ENCODE measurements at places on chromosomes 16 and 17.

DNA sequence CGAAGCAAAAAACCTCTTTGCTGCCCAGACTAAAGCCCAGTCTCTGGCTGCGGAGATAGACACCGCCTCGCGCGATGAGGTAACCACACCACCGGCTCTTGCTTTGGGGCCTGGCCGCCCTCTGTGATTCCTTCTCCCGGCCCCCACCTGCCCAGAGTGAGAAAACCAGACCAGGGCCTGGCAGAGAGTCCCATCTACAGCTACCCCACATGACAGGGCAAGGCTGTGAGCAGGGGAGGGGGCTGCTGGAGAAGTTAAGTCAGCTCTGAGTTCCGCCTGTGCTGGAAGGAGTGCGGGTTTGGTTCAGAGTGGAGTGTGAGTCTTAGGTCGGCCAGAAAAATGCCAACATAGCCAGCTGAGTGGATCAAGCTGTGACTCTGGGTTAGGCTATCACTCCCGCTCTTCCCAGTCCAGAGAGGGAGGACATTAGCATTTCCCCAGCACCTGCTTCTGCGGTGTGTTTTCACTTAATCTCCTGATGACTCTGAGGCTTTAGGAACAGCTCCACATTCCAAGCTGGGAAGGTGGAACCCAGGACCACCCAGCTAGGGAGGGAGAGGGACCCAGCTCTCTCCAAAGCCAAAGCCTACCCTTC lies 139.0 kb downstream of the RAB11FIP4 start:
- no peak for DNase-seq

GRCh38 chr17:50447870-50448595 lies 20.6 kb downstream of the CHAD start:
- DNase-seq: no peak

DNA sequence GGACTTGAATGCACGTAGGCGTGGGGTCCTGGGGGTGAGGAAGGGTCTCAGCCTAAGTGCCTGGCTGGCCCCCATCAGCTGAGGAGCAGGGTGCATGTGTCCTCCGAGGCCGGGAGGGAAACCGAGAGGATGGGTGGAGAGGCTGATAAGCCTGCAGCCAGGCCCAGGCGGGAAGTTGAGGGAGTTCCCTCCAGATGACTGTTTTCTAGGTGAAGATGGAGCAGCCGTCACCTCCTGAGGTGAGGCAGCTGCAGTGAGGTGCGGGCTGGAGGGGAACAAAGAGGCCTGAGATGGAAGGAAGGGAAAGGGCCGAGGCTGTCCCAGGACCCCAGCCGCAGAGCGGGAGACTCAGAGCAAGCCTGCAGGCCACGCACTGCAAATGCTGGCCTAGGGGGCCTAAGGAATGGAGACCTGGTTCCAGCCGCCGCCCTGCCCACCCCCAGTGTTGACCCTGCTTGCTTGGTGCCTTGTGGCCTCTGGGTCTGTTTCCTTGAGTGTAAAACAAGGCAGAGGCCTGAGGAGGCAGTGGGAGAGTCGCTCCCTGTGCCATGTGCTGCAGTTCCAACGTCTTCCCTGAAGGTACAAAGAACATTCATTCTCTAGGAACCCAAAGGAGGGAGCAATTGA lies 3.0 kb downstream of the PECAM1 start:
- no peak for DNase-seq

GRCh38 chr16:14300705-14301168 lies 229.6 kb downstream of the MRTFB start:
- DNase-seq: peak; percentile 92

DNA sequence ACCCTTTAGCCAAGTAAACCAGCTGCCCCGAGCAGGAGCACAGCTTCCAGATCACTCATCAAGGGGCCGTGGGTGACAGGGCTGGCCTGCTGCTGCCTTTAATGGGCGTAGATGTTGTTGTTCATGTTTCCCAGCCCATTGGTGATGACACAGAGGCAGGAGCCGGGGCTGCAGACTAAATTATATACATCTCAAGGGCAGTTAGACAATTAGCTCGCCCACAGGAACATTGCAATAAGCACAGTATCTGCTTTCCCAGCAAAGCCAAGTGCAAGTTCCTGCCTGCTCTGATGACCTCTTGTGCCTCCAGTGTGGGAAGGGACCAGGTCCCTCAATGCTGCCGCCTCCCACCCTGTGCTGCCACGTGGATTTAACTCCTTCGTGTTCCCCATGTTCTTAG lies 485.8 kb downstream of the MAF start:
- DNase-seq: no peak

DNA sequence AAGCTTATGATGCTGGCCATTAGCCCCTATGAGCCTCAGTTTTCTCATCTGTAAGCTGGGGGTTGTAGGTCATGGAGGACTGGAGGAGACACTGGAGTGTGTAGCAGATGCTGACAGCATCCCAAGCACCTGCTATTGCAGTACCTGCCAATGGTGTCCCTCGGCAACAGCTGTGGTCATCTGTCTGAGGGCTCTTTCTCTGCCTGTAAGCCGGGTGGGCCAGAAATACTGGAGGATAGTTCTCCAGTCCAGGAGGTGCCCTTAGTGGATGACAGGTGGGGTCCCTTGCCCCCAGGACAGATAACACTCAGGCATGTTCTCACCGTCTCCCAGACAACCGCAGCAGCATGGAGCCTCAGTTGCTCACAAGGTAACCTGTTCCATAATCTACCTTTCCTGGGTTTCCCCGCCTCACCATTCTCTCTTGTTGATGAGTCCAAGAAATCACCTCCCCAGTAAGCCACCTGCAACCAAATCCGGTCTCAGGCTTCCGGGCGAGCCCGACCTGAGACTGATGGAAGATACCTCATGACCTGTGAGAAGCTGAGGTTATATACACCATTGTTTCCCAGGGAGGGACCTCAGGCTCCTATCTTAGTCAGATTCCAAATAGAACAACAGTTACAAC lies 23.8 kb downstream of the NLRP1 start:
- DNase-seq: no peak

- peak; percentile 85 for DNase-seq
Observed at GRCh38 chr17:60372790-60373483, 19.0 kb downstream of the USP32 start.

DNA sequence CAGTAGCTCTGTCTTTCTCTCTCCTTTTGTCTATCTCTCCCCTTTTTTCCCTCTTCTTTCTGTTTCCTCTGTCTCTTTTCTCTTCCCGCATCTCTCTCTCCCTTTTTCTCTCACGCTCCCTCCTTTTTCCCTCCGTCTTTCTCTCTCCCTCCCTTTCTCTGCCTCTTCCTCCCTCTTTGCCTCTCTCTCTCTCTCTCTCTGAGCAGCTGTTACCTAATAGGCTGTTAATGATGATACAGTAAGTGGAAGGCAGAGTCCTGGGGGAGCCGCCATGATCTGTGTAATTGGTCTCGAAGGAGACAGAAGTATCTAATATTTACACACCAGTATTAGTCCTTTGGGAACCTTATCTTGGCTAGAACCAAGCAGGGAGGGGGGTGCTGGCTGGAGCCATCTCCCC lies 136.1 kb upstream of the CIBAR2 start:
- DNase-seq: no peak

DNA sequence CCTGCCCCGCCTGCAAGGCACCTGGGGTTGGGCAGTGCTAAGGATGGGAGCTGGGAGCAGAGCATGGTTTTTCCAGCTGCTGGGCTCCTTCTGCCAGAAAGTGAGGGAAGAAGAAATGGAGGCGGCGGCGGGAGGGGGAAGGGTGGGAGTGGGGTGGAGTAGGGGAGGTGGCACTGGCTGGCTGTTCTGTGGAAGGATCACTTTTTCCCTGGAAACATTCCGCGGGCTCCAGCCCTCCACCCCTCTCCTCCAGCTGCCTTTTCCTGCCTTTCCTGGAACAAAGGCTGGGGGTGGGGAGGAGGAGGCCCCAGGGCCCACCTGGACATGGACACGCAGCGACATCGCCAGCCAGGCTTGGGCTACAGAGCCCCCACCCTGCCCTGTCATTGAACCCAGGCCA lies 41.1 kb downstream of the CFAP20 start:
- DNase-seq: no peak

DNA sequence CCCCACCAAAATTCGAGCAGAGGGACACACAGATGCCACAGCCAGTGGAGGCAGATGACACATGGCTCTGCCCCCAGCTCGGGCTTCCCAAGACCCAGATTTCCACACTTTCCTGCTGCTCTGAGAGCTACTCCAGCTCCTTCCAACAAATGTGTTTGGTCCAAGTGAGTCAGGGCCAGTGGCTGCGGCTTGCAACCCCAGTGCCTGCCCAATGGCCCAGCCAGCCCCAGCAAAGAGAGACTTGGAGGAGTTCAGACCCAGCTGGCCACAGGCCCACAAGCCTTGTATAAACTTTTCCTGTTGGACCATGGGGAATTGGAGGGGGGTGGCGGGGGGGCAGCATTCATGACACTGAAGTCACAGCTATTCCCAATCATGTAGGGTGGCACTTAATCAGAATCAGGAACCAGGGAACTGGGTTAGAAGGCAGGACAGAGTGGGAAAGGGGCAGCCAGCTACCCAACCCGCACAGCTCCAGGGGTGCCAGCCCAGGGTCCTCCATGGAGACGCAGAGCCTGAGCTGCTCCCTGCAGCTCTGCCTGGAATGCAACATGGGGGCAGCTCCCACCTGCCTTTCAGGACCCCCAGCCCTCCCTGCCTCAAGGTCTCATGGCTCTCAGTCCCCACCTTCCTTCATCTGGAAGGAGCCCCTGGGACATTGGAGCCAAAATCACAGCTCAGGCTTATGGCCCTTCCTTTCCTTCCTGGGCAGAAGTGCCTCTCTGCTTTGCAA lies 17.5 kb upstream of the C16orf78 start:
- DNase-seq: no peak

GRCh38 chr17:45666046-45666600 lies 118.0 kb upstream of the CRHR1 start:
- DNase-seq: no peak

GRCh38 chr17:80892019-80892855 lies 99.4 kb upstream of the CHMP6 start:
- DNase-seq: peak; percentile 98

- DNase-seq: no peak
Observed at GRCh38 chr17:74888469-74888868, 5.0 kb downstream of the FADS6 start.

DNA sequence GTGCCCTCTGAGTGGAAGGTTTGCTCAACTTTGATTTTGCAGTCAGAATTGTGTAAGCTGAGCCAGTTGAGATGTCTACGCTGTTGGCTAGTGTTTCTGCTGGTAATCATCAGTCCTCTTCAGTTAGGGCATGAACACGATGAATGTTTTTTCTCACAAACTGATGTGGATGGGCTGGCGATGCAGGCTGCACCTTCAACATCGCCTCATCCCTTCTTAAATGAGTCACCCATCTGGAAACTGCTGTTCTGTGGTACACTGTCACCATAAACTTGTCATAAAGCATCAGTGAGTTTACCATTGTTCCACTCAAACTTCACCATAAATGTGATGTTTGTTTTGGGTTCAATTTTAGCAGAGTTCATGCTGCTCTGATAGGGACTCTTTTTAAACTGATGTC lies 8.4 kb downstream of the C16orf95 start:
- no peak for DNase-seq

GRCh38 chr17:50903604-50904517 lies 37.7 kb upstream of the TOB1 start:
- peak; percentile 53 for DNase-seq

DNA sequence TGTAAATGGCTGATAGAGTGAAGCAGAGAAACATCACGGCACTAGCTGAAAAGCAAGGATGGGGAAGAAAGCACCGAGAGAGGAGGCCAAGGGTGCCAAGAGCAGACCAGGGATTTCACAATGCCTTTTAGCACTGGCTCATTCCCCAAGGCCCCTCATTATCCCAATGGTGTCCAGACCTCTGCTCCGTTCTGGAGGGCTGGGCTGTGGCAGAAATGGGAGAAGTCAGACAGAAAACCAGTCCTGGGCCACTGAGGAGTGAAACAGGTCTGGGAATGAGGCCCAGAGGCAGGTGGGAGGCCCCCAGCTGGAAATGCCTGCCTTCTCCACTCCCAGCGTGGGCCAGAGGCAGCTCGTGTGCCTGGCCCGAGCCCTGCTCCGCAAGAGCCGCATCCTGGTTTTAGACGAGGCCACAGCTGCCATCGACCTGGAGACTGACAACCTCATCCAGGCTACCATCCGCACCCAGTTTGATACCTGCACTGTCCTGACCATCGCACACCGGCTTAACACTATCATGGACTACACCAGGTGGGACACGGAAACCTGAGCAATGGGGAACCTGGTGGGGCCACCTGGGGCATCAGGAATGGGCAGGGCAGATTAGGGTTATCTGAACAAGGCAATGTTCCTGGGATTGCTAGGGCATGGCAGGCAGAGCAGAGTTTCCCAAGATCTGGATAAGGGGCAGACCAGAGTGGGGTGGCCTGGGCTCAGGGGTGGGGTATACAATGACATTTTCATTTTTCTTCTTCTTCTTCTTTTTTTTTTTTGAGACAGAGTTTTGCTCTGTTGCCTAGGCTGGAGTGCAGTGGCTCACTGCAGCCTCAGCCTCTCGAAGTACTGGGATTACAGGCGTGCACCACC lies 20.3 kb downstream of the ANKRD40 start:
- peak; percentile 30 for DNase-seq

GRCh38 chr16:336269-336668 lies 16.3 kb downstream of the AXIN1 start:
- no peak for DNase-seq

GRCh38 chr17:82015311-82015971 lies 7.2 kb downstream of the CENPX start:
- no peak for DNase-seq

DNA sequence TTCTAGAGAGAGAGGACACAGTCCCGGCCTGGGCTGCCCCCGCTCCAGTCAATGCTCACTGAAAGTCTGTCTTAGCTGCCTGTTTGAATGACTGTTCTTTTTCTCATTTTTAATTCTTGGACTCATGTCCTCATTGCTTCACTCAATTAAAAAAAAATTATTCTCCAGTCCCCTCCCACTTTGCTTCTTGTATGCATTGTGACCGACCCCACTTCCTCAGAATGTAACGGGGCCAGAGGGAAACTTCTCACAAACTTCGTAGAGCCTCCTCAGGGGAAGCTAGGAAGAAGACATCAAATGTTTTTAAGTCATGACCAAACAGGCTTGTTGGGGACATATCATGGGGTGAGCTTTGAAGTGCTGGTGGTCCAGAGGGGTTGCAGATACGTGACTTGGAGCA lies 113.2 kb downstream of the CCDC182 start:
- no peak for DNase-seq

- DNase-seq: no peak
Observed at GRCh38 chr17:42849031-42849430, 2.0 kb upstream of the AOC3 start.

DNA sequence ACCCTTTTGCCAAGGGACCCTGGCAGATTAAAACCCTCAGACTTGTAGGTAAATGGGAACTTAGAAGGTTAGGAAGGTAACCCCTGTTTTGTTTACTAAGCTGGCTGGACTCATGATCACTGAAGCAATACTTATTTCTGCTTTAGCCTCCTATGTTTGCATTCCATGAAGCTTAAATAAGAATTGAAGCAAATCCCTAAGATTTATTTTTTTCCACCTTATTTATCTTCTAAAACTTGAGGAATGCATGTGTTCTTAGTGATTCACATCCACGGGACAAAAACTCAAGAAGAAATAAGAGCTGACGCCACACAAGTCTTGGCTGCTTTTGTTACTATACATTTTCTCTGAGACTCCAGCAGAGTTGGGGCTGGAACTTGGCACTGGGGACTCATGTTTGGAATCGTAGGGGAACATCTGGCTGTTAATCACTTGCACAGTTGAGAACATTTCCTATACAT lies 35.5 kb downstream of the CLUAP1 start:
- peak; percentile 82 for DNase-seq

All from foreskin fibroblast (primary cell).